Activated CD8-positive, alpha-beta memory T cell treated with anti-CD3 and anti-CD28 coated beads for 48 hours (primary cell): ENCODE measurements at places on chromosomes 7 and 10.

DNA sequence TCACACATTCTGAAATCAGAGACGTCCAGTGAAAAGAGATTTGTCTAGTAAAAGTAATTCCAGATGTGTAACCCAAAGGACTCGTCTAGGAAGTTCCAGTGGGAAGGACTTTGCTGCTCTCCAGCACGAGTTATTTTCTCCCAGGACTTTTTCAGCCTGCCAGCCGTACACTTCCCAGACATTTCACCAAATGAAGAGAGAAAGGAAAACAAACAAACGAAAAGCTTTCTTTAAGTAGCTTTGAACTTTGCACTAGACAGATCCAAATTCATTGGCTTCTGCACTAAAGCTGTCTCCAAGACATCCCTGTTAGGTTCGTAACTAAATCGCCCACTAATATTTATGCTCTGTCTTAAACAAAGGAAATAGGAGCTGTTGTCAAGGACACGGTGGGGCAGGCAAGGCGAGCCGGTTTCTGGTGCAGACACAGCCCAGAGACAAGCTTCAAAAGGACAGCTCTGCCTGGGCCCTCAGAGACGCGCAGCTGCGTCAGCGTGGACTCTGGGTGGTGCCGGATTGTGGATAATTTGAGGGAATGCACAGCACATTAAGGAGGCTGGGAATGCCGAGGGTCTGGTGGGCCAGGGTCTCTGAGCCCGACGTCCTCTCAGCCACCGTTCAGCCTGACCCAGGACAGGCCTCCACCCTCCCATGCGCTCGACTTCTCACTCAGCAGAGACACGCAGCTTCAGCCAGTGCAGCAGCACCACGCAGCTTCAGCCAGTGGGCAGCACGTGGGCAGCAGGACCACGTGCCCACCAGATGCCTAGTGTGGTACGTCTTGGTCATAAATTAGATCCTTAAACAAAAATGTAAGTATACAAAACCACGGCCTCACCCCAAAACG is 64.1 kb upstream of the INSIG1 start:
- DNase-seq = no peak

DNA sequence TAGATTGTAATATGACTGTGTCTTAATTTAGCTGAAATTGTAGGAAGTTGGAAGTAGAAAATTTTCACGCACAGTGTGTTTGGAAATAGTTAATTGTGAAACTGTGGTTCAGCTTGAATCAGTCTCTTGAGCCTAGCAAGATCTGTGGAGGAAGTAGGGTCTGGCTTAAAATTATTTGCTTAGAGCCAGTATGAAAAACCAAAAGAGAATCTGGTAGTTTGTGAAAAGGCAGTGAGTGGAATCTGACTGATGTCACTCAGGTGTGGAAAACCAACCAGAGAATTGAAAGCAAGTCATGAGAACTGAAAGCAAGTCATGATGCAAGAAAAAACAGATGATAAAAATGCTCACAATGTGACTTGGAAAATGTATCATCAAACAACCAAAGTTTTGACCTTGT is 11.5 kb downstream of the LIPJ start:
- no peak for DNase-seq

DNA sequence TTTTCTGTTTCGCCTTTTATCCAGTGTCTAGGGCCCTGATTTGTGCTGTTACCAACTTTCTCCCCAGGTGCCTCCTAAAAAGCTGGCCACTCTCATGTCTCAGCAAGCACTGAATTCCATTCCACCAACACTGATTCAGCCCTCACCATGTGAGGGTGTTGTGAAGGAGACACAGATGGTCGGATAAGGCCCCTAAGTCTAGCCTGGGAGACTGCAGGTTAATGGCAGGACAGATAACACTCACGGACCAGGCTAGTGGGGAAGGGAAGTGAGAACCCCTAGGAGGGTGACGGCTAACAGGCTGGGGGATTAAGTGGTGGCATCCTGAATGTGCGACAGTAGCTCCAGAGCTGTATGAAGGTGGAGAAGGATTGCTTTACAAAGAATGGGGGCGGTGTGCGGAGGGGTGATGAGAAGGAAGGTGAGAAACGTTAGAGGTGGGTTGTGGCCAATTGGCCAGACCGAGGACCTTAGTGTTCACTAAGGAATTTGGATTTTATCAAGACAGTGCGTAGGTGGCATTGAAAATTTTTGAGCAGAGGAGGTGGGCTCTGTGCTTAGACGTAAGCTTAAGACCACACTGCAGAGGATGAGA is 3.8 kb upstream of the DUSP5 start:
- DNase-seq = no peak

DNA sequence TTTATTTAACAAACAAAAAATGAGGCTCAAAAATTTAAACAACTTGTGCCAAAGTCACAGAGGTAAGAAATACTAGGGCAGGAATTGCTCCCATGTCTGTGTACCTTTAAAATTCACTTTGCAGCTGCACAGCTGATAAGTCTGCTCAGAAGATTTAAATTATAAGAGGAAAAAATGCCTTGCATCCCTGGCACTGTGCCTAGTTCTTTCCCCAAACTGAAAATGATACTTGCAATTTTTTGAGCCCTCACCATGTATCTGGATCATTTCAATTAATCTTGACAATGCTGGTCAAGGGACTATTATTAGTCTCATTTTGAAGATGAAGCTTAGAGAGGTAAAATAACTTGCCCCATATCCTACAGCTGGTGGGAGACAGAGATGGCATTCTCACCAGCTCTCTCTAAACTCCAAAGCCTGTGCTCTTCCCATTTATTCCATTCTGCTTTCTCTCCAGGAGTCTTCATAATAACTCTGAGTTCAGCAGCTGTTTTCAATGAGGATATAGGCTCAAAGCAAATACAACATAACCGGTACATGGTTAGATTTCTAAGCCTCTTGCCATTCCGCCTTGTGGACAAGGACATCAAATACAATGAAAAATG is 350.5 kb upstream of the LRRTM3 start:
- DNase-seq = no peak

DNA sequence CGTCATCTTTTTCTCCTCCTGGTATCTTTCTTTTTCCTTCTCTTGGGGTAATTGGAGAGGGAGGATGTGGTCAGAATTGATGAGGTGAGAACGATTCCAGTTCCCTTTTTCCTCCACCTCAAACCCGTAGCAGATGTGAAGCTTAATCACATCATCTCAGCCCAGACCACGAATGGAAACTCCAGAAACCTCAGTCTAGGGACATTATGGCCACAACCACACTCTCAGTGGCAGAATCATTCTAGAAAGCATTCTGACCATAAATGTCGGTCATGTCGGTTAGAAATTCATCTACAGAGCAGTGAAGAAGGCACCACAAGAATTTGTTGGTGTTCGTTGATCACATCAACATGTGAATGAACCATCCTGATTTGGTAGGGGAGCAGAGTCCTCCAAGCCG is 78.7 kb downstream of the GATA3 start:
- peak; percentile 39 for DNase-seq

DNA sequence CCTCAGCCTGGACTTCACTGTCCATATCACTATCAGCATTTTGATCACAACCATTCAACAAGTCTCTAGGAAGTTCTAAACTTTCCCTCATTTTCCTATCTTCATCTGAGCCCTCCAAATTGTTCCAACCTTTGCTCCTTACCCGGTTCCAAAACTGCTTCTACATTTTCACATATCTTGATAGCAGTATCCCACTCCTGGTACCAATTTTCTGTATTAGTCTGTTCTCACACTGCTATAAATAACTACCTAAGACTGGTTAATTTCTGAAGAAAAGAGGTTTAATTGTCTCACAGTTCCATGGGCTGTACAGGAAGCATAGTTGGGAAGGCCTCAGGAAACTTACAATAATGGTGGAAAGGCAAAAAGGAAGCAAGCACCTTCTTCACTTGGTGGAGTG is 11.9 kb downstream of the THAP5 start:
- no peak for DNase-seq

- DNase-seq = no peak
These were observed 150.6 kb upstream of the NRG3 start for GRCh38 chr10:81724431-81724830.

GRCh38 chr10:34292194-34292565 is 522.9 kb downstream of the PARD3 start:
- DNase-seq = no peak

DNA sequence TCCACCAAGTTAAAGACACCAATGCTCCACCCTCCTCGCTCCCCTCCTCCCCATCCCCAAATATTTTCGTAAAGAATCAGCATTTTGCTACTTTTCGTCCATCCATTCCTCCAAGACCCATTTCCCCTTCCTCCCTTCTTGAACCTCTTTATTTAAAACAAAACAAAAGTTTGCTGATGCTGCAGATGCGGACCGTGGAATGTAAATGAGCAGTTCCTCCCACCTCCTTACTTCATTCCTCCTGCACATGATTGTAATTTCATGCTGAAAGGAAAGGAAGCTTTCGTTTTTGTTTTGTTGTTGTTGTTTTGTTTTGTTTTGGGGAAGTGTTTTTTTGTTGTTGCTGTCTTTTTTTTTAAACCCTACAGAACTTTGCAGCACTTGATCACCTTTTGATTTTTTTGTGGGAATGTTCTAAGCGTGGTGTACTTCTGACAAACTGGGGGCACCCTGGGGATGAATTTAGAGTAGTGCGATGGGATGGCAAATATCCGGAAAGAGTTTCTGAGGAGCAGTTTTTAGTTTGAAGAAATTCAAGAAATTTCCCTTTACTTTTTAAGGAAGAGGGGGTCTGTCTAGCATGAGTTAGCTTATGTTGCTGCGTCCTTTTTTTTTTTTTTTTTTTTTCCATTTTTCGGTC is 177.3 kb downstream of the TCF7L2 start:
- no peak for DNase-seq
